ENCODE measurements at places on chromosomes 3 and 15.
A peak's percentile ranks its signal among the peaks of the same experiment; 100 is the strongest.

DNA sequence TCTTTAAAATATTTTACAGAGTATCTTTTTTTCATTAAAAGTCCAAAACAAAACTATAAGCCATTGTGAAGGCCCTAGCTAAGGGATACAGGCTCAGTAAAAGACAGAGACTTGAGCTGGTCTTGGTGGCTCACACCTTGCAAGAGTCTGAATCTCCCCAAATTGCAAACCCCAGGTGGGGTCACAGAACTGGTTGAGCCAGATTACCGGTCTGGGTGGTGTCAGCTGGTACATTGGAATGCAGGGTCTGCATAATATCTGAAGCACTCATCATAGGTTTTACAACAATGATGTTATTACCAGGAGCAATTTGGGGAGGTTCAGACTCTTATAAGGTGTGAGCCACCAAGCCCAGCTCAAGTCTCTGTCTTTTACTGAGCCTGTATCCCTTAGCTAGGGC, 201.2 kb upstream of the ARPP21 start:
- no peak for DNase-seq

GRCh38 chr3:124688581-124689454, 41.4 kb upstream of the UMPS start:
- DNase-seq, result peak; percentile 60

DNA sequence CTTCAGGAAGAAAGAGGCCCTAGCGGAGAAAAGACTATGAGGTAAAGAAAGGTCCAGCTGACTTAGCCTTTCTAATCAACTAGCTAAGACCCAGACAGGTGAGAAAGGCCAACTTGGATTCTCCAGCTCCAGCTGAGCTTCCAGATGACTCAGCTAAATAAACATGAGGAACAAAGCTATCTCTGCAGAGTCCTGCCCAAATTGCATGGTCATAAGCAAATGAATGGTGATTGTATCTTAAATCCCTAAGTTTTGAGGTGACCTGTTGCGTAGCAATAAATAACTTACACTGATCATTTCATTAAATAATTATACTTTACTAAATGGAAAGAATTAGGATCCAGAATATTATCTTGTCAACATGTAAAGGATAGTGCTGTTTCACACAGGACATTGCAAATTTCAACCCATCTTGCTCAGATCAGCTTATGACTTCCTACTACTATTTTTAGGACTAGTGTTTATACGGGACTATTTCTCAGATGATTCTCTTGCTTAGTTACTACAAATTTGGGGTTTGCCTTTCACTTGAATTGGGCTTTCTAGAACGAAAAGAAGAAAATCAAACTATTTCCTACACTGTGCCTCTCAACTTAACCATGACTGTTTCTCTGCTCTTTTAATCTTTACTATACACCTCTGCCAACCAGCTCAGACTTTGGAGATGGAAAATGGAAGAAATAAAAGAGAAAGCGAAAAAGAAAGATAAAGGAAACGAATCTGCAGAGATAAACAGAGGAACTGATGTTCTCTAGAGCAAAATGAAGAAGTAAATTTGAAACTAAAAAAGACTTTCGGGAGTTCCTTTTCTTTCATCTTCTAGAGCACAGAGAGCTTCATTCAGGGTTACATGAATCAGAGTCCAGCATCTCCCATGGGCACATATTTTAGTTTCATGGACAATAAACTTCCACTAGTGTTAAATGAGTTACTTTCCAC, 6.6 kb upstream of the ADGRG7 start:
- DNase-seq, result no peak

DNA sequence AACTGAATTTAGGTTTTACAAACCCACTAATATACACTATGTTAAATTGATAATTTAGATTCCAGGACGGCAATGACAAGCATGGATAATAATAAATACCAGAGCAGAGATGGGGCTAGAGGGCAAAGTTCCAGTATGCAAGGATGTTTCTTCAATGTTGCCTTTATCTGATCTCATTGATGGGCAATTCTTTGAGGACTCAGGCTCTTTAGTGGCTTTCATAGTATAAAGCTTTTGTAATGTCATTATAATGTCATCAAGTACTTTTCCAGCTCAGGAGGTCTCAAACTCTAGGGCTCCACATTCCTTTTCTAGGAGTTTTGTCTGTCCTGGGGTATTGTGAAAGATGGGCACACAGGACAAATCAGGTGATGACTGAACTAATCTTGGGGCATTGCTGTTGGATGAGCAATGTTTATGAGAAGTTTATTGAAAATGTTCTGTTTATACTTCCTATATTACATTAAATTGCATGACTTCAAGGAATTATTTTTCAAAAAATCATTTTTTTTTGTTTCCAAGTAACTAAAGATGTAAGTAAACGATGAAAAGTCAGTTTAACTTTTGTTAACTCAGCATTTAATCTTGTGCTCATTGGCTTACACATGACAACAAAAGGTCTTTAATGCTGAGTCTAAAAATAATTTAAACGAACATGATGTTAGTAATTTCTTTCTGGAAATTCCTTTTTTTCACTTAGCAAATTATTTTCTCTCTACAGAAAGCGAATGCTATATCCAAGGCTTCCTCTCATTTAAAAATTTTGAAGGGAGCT, 116.4 kb downstream of the OXSM start:
- no peak for DNase-seq

GRCh38 chr3:50246517-50246954, 10.5 kb downstream of the GNAI2 start:
- peak; percentile 88 for DNase-seq

GRCh38 chr15:78640527-78641101, 396 bp downstream of the CHRNB4 start:
- DNase-seq, result no peak

DNA sequence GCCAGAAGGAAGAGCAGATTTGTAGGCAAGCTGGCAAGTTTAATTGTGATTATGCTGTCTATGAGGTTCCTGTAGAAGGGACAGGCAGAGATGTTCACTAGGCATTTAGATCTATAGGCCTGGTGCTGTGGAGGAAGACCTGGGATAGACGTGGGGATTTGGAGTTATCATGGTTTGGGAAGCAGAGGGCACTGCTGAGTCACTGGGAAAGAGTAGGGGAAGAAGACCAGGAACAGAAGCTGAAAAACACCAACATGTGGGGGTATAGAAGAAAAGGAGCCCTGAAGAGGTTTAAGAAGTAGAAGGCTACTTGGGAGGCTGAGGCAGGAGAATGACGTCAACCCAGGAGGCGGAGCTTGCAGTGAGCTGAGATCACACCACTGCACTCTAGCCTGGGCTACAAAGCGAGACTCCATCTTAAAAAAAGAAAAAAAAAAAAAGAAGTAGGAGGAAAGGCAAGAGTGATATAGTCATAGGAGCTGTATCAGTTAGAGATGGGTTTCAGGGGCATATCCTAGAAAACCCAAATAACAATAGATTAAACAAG, 19.3 kb downstream of the GRK7 start:
- DNase-seq, result no peak

- no peak for DNase-seq
Observed at GRCh38 chr15:45448066-45448915, 69.9 kb upstream of the GATM start.

Data from GM04504 (cell line).